Liver (tissue), 10 donors: ENCODE measurements at places on chromosomes 3 and 15.
A peak's percentile ranks its signal among the peaks of the same experiment; 100 is the strongest.

- no peak for DNase-seq
Observed at GRCh38 chr15:85534031-85534430, 153.6 kb downstream of the AKAP13 start.

GRCh38 chr3:119333773-119334509 lies 39.8 kb downstream of the ARHGAP31 start:
- no peak for DNase-seq

DNA sequence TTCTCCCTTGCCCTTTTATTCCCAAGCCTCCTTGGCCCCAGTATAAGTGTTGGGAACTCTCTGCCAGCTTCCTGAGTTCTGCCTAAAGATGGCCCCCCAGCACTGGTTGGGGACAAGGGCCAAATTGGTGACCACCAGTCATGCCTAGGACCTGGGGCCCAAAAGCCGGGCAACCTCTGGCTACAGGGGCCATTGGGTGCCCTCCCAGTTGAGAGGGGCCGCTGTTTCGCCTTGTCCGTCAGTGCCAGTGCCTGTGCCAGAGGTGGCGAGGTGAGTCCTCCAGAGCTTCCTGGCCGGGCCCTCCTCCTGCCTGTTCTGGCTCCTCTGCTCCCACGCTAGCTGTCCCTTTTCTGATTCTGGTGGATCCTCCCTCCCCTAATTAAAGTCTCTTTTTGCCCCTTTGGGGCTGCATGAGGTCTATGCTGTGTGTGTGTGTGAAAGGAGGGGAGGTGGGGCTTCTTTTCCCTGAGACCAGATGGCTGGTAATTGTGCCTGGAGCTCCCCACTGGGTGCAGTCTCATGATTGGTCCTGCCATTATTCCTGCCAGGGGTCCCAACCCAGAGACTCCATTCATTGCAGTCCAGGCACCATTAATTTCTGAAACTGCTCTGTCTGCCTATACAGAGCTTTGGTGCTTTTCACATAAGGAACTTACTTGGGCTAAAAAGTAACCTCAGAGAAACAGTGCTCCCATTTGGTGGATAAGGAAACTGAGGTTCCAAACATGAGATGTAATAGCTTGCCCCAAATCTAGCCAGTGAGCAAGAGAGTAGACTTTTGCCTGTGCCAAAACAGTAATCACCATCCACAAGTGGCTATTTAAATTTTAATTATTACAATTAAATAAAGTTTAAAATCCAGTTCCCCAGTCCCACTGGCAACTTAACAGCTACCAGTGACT lies 3.1 kb upstream of the TTLL3 start:
- no peak for DNase-seq

DNA sequence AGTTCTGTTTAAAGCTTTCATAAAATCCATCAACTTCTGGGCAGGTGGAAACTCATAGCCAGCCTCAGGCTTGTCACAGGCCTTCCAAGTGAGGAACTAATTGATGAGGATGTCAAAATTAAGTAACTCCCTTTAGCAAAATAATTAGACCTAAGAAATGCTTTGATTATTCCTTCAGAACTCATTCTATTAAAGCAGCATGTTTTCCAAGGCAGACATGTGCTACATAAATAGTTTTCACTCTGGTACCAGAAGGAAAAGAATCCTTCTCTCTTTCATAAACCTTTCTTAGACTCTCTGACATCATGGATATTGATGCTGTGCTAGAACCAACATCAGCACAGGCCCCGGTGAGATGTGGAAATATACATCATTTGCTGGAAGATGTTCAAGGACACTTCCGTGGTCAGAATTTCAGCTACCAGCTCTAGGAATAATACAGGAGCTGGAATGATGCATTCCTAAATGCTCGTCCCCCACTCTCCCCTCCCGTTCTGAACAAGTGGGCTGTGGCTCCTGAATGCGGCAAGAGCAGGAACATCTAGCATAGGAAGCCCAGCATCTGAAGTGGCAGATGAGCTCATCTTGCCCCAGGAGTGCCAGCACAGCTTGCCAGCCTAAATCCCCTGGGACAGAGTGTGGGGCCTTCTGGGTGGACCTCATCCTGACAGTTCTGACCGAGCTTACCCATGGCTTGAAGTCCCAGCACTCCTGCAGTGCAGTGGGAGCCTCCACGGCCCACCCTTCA lies 82.4 kb downstream of the WWTR1 start:
- no peak for DNase-seq

- peak; percentile 66 for DNase-seq
Observed at GRCh38 chr15:99566157-99566897, 543 bp downstream of the MEF2A start.

DNA sequence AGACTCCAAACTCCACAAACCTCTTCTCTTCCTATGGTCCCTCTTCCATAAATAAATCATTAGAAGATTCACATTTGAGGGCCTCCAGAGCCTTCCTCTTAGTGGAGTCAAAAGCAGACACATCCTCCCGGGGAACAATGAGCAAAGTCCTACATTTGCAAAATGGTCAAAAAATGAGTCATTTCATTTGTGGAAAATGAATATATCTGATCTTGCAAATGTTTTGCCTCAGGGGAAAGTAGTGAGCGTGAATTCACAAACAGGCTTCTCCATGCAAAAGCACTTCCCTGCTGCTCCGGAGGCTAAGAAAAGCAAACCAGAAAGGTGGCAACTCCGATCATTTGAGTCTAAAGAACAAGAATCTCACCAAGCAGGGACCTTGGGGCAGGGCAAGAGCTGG lies 86.7 kb upstream of the IQSEC1 start:
- DNase-seq, result no peak

DNA sequence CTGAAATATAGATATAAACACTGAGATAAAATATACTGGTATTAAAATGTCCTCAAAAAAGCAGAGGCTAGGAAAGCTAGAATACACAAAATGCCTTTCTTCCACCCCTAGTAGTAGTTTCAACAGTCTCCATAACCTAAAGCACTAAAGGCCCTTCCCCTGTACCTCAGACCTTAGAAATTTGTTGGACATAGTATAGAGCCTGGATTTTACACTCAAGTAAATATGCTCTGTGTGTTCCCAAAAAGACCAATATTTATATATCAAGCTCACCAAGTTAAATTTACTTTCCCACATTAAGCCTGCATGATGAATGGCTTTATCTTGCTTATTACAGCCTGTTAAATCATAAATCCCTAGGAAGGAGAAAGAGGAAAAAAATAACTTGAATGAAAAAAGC lies 378.7 kb upstream of the AZI2 start:
- no peak for DNase-seq

DNA sequence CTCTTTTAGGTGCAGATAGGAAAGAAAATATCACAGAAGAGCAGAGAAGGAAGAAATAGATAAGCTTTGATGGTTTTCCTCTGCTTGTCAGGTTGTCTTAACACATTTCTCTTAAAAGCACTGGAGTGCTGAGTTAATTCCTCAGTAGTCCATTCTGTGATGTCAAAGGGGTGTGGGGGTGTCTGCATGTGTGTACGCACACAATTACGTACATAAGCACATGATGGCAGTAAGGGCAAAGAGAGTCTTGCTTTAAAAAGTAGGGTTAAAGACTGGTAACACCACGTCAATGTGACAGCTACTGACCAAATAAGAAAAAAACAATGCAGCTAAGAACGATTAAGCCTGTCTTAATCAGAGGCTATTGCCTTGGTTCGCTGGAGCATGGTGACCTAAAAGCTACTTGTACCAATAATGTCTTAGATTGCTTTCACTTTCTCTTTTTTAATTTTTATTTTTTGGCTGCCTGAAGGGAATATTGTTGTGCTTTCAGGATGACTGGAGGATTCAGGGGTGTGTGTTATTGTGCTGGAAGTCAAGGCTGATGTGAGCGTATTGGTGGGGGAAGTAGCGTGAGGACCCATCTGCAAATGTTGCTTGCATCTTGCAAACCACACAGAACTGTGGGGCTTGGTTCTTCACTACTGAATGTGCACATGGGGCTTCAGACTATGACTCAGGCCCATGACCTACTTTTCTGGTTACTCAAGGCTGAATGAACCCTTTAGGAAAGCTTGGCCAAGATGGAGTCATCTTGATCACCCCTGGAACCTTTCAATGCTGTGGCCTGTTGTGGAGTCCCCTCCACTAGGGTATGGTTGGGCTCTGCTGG lies 417.8 kb upstream of the TPM1 start:
- DNase-seq, result no peak

- DNase-seq, result no peak
Observed at GRCh38 chr3:112074006-112074405, 12.2 kb upstream of the C3orf52 start.

DNA sequence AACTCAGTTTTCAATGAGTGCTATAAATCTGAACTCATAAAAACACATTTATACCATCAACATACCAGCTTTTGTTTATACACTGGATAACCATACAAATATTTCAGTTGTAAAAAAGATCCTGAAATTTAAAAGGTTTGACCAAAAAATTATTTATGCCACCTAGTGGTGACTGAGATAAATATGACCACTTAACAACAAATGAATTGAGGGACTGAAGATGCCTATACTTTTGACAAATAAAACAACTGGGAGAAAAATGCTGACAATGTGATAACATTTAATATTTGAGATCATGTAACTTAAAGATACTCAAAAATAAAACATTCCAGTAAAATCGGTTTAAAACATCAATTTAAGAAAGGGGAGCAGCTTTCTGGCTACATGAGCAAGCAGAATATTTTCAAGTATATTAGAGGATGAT lies 30.4 kb downstream of the ATG3 start:
- DNase-seq, result no peak

DNA sequence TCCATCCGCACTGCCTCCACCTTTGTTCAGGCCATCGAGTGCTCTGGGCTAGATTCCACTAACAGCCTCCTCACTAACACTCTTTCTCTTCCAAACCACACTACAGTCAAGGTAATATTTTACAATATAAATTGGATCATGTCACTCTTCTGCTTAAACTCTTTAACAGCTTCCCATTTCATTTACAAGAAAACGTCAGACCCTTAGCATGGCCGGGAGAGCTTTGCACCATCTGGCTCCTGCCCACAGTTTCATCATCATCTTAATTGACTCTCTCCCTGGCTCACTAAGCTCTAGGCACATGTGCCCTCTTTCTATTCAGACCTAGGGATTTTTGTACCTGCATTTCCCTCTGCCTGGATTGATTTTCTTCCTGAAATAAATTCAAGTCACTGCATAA lies 354.7 kb downstream of the FGF12 start:
- no peak for DNase-seq

DNA sequence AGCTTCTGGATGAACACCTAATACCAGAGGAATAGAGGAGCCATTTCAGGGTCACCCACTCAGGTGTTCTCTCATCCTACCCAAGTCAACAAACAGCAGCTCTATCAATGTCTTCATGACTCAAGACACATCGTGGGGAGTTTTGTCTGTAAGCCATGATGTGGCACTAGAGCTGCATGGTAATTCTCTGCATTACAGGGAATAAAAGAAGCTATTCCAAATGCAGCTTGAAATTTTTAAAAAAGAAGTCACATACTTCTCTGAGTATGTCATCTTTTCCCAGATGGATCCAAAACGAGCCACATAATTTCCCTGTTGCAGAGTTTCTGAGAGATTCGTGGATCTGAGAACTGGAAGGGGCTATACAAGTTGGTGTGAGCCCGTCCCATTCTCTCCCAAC lies 6.1 kb upstream of the THSD4 start:
- DNase-seq, result no peak

- DNase-seq, result no peak
Observed at GRCh38 chr3:81666502-81667121, 94.8 kb downstream of the GBE1 start.

GRCh38 chr15:61768131-61768530 lies 292.1 kb downstream of the VPS13C start:
- DNase-seq, result no peak

DNA sequence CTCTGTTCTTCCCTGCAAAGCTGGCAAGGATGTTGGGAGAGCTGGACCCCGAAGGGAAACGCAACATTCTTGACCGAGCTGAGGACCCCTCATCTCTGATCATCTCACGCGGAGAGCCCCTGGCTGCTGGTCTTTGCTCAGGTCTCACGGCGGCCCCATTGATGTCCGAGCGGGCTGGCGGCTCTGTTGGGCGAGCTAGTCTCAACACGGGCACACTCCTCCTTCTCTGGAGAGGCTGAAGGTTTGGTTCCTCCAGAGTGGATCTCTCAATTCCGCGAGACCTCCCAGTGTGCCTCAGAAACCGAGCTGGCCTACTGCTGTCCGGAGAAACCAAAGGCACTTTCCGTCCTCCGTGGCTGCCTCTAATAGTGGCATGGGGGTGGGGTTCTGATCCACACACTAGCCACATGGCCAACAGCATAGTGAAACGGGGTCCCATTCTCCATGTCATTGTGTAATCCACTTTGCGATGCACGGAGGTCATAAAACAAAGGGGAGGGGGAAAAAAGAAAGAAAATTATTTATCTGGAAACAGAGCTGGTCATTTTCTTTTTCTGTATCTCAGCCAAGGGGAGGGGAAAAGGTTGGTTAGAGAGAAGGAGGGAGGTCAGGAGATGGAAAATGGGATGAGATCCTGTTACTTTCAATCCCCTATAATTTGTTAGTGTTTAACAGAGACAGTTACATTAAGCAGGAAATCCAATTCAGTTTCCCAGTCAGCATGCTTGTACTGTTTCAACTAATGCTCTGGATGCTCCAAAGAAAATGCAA lies 1.3 kb downstream of the CCDC80 start:
- DNase-seq, result no peak

- no peak for DNase-seq
Observed at GRCh38 chr15:37973856-37974255, 39.4 kb downstream of the TMCO5A start.

- DNase-seq, result no peak
Observed at GRCh38 chr3:51620543-51620942, 50.5 kb upstream of the TEX264 start.

DNA sequence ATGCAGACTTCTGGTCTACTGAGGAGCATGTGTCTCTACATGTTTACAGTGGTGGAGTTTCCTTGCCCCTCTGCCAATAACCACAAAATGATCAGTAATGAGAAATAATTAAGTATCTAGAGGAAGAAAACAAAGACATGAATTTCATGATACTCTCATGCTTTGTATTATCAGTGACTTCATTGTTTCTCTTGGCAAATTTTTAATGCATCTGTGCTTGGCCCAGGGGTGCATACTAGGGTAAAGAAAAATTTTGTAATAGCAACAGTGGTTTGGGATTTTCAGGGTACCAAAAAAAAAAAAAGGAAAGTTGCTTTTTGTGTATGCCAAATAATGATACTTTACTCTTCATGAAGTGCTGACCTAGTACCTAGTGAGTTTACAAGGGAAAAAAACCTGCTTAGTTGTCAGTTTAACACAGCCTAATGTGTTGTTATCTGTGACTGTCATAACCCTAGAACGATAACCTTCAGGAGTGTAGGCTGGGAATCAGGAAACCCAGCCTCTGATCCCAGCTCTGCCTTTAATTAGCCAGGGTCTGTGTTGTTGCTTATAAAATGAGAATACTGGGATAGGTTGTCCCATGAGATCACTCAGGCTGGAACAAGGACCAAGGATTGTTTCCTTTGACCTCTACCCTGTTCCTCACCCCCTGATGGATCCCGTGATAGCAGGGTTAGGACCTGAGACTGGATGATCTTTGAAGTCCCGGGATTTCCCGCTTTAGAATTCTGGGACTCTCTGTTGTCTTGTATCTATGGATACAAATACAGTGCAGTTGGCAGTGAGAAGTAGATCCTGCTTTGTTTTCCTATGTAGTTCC lies 117.5 kb downstream of the CMSS1 start:
- DNase-seq, result no peak

- no peak for DNase-seq
Observed at GRCh38 chr15:91126080-91126479, 26.0 kb downstream of the SV2B start.

- no peak for DNase-seq
Observed at GRCh38 chr3:57893668-57894067, 114.6 kb upstream of the FLNB start.
